ENCODE measurements at places on chromosomes 7 and 10. TPM values are rescaled to one million over a fixed set of nuclear protein-coding genes. Genes with fewer than 3 reads are reported as not detected.

Gene PLEKHA8
- 14.0 TPM for total RNA-seq

Gene VCL
- 77.6 TPM for total RNA-seq

DNA sequence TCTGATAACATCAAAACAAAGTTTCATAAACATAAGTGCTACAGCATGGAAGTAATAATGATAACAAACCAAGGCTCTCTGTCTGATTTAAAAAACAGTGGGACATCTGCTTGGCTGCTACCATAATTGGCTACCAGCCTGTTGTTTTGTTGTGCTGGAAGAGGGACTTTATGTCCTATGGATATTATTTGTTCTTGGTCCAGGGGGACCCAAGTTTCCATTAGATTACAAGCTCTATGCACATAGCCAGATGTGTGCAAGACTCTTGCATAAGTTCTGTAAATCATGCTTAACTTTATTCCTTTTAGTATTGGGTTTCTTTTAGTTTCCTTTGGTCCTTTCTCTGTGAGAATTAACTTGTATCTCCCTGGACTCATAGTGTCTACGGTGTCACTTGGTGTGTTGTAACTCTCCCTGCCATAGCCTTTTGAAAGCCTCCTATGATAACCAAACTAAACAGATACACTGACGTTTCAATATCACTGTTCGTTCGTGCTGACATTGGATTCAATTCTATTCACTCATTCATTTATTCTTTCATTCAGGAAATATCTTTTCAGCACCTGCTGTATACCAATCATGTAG lies 41.4 kb upstream of the CD36 start:
- DNase-seq, result no peak

DNA sequence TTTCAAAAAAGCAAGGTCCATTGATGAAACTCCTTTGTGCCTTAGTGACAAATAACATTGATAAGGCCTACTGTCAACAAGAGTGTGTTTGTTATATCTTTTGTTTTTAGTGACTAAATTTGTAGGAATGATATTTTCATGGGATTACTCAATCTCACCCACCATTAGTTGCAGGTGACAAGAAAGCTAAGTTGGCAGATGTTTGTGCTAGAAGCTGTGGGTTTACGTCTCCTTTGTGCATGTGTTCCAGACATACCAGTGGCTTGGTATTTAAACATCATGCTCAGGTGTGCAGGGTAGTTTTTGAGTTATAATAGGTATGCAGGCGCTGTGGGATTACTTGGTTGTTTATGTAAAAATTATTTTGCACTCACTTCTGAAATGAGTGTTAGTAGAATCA lies 178.6 kb downstream of the ANKRD30A start:
- DNase-seq, result no peak

- DNase-seq, result no peak
Measured at GRCh38 chr10:17290226-17290625, 62.2 kb downstream of the VIM start.

DNA sequence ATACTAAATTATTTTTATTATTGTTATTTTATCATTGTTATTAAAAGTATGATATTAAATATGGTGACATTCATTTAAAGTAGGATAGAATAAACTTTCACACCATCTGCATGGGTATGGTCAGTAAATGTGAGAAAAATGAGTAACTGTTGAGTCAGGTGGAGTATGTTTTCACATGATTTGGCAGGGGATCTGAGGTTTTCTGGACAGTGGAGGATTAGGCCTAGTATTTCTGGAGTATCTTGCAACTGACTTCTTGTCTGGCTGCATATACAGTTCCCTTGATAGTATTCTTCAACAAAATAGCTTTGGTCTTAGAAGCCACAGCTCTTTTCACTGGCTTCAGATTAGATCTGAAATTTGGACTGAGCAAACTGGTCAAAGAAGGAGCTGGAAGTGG lies 54.5 kb downstream of the GBF1 start:
- DNase-seq, result no peak

DNA sequence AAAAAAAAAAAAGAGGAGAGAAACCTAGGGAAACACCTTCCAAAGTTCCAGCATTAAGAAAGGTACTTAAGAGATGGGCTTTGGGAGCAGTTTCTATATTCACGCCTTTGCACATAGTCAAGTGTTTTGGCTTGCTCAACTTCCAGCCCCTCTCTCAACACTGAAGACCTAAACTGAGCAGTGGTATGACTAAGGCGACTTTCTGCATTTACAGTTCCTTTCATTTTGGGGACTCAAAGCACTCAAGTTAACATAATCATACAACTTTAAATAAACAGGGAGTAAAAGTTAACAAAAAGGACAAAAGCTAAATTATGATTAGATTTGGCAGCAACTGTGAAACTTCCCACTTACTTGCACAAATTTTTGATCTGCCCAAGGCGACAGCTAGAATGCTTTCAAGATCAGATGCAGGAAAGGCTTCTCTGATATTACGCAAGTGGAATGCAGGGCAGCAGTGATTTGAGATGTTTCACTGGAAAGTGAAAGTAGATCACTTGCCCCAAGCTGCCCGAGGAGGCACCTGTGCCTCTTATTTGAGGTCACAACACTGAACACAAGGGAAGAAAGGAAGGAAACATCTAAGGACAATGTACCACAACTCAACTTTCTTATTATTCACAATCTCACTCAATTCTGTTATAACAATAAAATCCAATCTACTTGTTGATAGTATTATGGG lies 199.5 kb downstream of the SKAP2 start:
- DNase-seq, result no peak

DNA sequence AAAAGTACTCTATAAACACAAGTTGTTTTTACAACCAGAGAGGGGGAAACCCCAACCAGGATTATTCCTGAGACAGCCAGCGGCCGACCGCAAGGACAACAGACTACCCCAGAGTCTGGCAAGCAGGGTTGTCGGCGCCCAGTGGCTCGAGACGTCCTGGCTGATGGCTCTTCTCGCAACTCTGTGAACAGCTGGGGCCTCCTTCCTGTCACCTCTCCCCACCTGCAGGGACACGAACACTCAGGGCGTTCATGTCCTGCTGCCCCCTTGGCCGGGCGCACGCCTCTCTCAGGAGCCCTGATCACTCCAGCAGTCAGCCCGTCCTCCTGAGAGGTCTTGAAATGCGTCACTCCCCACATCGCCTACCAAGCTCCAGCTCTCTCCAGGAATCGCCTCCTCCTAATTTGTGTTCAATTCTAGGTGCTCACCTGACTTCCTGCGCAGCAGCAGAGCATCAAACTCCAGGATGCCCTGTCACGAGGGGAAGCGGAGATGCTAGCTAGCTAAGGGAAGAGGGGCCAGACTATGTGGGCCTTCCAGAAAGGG lies 66.4 kb upstream of the TNRC18 start:
- DNase-seq, result no peak

GRCh38 chr10:25390733-25391132 lies 215.9 kb downstream of the GPR158 start:
- DNase-seq, result no peak

Gene SPDYE9
- not detected for total RNA-seq

Gene BBS9
- total RNA-seq, result 27.4 TPM

DNA sequence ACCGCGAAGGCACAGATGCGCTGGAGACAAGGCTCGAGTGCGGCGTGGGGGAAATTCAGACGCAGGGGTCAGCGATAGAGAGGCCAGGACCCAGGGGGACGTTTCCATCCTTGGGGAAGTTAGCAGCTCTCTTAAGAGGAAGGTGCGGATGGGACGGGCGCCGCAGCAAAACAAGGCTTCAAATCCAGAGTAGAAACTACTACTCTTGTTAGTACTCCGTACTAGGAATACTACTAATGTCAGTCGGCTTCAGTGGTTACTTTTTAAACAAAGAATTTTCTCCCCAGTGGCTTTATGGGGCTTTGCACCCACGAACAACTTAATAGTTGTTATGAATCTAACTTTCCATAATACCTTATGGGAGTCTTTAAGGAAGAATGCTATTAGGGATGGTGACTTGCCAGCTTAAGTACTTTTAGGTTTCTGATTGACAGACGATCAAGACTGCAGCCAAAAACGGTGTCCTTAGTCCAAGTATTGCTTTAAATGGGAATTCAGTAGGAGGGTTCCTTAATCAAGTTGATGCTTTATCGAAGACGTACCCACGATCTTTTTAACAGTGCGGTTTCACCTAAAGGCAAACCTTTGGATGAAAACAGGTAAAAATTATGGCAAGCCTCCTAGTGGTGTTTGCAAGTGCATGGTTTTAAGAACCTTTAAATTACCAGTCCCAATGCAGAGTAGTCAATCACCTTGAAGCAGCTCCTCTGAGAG lies 812 bp upstream of the IDE start:
- no peak for DNase-seq

Gene PIK3AP1
- 14.2 TPM for total RNA-seq

- no peak for DNase-seq
Measured at GRCh38 chr7:75843613-75844116, 30.1 kb upstream of the CCL24 start.

GRCh38 chr7:151859948-151860685 lies 16.8 kb downstream of the PRKAG2 start:
- DNase-seq, result no peak

DNA sequence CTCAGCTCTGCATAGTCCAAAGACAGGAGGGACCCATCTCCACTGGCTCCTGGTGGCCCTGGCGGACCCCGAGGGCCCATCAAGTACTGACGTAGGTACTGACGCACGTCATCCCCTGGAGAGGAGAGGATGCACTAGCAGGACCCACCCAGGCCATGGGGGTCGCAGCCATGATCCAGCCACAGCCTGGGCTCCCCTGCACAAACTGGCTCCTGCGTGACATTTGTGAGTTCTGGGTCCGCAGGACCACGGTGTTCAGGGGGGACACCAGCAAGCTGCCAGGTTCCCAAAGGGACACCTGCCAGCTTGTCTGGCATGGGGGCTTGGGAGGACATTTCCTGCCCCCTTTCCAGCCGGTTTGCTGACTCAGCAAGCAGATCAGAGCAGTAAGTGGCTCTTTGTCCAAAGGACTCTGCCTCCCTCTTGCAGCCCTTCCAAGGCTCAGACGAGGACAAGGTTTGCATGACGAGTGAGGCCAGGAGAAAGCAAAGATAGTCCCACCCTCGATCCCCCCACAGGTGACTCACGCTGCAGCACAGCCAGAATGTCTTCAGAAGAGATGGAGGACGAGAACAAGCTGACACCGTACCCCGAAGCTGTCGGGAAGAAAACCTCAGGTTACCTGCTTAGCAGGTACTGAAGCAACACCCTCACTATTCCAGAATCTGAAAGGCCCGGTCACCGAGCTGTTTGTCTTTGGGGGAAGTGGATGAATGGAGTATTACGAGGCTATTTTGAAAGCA lies 49.0 kb downstream of the COL17A1 start:
- DNase-seq, result no peak

Gene RSPH10B2
- total RNA-seq, result not detected

Gene TAS2R38
- total RNA-seq, result not detected

Gene SFTPD
- total RNA-seq, result 2.5 TPM

DNA sequence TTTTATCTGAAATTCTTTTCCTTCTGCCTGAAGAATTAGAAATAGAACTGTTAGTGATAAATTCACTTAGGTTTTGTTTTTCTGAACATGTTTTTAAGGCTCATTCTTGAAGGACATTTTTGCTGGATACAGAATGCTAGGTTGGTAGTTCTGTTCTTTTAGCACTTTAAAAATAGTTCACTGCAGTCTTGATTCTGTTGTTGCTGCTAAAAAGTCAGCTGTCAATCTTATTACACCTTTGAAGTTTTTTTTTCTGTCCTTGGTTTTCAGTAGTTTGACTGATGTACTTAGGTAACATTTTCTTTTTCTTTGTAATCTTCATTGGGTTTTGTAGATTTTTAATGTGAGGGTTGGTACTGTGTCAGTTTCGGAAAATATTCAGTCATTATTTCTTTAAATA lies 48.7 kb downstream of the C1GALT1 start:
- DNase-seq, result no peak

Gene FBH1
- total RNA-seq, result 115 TPM

DNA sequence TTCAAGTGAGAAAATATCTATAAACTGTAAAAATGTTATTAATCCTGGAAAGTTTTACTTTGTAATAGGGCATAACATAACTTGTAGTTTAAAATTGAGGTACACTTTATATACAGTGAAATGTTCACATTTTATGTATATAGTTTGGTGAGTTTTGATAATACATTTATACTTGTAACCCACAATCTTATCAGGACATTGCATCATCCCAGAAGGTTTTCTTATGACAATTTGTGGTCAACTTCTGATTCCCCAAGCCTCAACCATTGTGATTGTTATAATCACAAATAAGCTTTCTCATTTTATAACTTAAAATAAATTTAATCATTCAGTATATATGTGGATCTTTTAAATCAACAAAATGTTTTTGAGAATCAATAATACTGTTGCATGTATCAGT lies 151.1 kb downstream of the TFPI2 start:
- DNase-seq, result no peak

DNA sequence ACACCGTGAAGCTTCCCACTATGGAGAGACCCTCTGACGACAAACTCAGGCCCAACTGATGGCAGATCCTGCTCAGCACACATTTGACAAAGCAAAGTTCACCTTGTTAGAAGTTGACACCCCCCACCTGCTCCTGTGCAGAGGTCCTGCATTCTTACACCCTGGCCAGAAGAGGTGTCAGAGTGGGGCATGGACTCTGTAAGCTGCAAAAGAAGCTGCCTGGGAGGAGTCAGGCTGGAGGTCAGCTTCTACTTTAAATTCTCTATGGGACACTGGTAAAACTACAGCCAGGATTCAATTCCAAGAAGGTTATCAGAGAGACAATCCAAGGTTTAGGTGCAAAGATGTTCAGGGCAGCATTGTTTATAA lies 20.0 kb upstream of the TNS3 start:
- DNase-seq, result no peak

Gene BMPR1A
- 49.8 TPM for total RNA-seq

Gene IDI2
- not detected for total RNA-seq

GRCh38 chr7:133698127-133698526 lies 429.0 kb upstream of the LRGUK start:
- DNase-seq, result no peak

DNA sequence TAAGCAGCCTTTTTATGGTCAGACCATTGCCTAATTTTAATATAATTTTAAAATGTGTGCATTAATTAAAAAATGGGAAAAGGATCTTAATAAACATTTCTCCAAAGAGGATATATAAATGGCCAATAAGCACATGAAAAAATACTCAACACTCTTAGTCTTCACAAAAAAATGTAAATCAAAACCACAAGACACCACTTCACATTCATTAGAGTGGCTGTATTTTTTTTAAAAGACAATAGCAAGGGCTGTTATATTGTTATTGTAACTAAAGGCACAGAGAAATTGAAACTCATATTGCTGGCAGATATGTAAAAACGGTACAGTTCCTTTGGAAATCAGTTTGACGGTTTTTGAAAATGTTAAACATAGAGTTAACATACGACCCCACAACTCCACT lies 3.2 kb upstream of the CROT start:
- no peak for DNase-seq

All from breast epithelium (tissue), 4 donors.